ENCODE measurements at places on chromosomes 16 and 17. TPM values are rescaled to one million over a fixed set of nuclear protein-coding genes. Genes with fewer than 3 reads are reported as not detected.

The BMERB1 gene
- total RNA-seq: 80.0 TPM

The CCL1 gene
- total RNA-seq: not detected

The CCDC92B gene
- 0.51 TPM for total RNA-seq

The KRT17 gene
- 1.9 TPM for total RNA-seq

The MMP25 gene
- 0.67 TPM for total RNA-seq

The RTN4RL1 gene
- 0.80 TPM for total RNA-seq

The ABCC12 gene
- not detected for total RNA-seq

The ZNF174 gene
- total RNA-seq: 14.4 TPM

The BRIP1 gene
- total RNA-seq: 9.4 TPM

The RAPGEFL1 gene
- 6.5 TPM for total RNA-seq

The IGSF6 gene
- total RNA-seq: 0.23 TPM

The CFAP20 gene
- total RNA-seq: 25.9 TPM

The C1QTNF8 gene
- 0.39 TPM for total RNA-seq

The ST6GALNAC2 gene
- 23.0 TPM for total RNA-seq

The CPHXL2 gene
- total RNA-seq: not detected

The ESRP2 gene
- total RNA-seq: 27.0 TPM

- no peak for DNase-seq
Observed at GRCh38 chr16:58110571-58111301, 18.4 kb downstream of the CFAP20 start.

DNA sequence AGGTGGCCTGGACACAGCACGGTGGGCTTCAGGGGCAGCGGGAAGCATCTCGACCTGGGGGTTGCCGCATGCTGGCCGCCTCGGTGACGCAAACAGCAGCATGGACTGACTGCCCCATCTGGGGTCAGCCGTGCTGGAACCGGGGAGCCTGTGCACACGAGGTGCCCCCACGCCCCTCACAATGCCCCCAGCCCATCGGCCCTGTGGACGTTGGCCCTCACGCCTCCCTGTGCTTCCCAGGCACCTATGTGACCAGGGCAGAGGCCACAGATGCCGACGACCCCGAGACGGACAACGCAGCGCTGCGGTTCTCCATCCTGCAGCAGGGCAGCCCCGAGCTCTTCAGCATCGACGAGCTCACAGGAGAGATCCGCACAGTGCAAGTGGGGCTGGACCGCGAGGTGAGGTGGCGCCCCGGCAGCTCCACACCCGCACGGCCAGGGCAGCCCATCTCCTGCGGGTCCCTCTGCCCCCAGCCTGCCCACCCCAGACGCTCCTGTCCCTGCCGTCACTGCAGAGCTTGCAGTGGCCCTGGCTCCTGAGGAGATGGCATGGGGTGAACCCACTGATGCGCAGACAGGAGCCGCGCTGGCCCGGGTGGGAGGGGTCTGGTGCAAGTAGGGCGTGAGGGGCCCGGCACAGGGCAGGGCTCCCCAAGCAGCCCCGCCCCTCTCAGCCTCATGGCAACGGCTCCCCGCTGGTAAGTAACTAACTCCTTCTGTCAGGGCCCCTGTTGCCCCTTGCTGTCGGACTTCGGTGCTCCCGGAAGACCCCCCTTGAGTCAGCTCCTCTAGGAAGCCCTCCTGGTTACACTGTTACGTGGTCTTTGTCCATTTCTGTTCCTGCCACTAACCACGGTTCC, 13.6 kb downstream of the CDH15 start:
- DNase-seq: no peak

- no peak for DNase-seq
Observed at GRCh38 chr17:13634021-13634420, 32.3 kb upstream of the HS3ST3A1 start.

DNA sequence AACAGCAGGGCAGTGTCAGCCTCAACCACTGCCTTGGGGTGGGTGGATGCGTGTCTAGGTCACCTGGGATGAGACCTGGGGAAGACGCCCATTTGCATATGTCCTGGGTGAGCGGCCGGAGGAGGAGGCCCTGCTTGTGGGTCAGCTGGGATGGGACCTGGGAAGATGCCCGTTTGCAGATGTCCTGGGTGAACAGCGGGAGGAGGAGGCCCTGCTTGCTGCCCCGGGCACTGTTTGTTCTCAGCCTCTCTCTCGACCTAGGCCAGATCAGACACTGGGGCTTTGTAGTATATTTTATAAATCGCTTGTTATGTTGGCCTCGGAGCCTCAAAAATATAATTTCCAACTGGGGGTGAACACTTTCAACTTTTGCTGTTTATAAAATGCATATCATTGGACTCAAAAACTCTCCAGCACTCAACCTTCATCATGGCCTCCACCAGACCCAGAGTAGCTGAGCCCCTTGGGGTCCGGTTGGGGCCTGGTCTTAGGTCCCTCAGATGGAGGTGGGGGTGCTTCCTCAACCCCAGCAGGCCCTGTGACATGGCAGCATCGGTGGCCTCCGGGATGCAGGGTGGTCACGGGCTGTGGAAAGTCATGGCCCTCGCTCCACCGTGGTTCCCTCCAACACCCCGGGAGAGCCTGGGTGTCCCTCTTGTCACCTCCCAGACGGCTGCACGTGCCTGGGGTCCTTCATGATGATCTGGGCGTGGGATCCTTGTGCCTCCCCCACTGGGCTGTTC, 17.3 kb downstream of the DBNDD1 start:
- no peak for DNase-seq

DNA sequence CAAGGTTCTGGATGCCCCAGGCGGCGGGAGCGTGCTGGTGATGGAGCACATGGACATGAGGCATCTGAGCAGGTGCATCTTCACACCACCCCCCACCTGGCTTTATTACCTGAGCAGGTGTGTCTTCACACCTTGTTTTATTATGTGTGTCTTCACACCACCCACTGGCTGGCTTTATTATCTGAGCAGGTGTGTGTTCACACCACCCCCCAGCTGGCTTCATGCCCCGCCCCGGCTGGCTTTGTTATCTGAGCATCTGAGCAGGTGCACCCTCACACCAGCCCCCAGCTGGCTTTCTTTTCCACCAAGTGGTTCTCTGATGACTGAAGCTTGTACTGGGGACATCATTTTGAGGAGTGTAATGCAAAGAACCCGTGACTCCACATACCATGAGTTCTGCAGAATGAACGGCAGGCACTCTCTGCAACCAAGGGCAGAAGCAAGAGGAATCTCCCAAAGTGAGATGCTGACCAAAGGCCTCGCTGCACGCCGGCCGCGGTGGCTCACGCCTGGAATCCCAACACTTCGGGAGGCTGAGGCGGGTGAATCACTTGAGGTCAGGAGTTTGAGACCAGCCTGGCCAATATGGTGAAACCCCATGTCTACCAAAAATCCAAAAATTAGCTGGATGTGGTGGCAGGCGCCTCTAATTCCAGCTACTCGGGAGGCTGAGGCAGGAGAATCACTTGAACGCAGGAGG, 2.6 kb downstream of the FN3KRP start:
- DNase-seq: no peak

- DNase-seq: no peak
Observed at GRCh38 chr16:27703121-27703520, 153.2 kb downstream of the KATNIP start.

DNA sequence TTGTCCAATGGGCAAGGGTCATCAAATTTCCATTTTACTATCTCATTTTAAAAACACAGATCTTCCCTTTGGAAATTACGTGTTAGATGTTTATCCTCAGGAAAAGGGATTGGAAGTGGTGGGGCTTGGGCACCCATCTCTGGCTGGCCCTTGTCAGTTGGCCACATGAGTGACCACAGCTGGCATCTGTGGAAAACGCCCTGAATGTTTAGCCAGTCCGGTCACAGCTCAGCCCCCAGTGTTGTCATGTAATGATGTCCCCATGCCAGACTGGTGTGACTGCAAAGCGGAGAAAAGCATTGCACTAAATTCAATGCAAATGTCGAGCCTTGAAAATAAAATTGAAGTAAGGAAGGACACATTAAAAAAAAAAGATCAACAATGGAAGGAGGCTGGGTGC, 53.0 kb downstream of the TMC6 start:
- no peak for DNase-seq

DNA sequence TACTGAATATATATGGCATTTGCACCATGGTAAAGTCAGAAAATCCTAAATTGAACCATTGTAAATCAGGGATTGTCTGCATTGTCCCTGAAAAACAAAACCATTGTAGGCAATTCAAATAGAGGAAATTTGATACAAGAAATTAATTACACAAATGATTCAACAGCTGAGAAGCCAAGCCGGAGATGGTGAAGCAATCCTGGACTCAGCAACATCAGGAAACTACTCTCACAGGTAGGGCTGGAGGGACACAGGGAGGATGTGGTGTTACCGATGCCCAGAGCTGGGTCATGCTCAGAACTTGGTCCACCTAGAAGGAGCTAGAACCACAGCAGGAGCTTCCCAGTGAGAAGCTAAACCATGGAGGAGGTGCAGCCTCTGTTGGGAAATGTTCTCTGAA, 18.5 kb upstream of the SCNN1B start:
- no peak for DNase-seq

DNA sequence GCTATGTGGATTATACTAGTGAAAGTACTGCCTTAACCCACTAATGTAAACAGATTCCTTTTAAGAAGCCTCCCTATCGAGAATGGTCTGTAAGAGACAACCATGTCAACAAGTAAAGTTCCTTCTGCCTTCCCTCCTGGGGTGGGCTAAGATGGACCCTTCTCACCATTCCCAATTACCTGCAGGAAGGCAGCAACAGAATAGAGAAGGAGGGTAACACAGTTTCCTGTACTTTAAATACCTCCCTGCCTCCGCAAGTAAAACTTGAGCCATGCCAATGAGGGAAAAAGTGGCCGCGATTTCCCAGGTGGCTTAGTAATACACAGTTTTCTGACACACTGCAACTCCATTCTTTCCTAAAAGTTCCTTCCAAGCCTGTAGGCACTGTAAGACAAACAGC, 45.2 kb downstream of the TOX3 start:
- DNase-seq: no peak

DNA sequence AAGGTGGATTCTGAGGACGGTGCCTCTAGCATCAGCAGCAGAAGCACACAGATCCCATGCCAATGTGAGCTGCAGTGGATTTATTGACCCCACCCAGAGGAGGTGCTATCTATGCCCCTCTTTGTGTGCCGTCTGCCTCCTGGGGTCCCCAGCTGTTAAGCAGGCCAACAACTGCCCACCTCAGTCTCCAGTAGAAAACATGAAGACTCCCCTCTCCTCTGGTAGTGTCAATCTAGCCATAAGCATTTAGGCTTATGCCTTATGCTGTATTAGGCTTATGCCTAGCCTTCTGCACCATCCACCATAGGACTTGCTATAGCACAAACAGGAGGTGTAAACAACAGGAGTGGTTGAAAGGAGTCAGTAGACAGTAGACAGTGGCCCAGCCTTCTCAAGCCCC, 417.9 kb upstream of the C16orf82 start:
- DNase-seq: no peak

DNA sequence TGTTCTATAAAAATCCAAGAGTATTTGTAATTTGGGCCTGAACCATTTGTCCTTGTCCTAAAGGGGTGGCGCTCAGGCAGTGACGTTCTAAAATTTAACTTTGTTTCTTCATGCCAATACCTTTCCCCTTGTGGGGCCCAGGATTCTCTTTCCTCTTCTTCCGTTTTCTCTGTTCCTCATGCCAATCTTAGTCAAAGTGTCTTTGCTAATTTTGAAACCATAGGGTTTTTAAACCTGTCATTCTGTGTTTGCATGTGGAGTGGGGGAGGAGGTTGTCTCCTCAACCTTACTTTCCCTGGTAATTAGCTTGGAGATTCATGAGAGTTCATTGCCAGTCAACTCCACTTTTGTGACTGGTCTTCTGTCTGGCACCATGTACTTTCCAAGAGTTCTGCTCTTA, 337.1 kb downstream of the MAF start:
- DNase-seq: no peak

- no peak for DNase-seq
Observed at GRCh38 chr16:70573451-70574121, 50.0 kb downstream of the SF3B3 start.

GRCh38 chr17:45775148-45775547, 9.0 kb upstream of the CRHR1 start:
- no peak for DNase-seq

- no peak for DNase-seq
Observed at GRCh38 chr16:1530349-1530882, 3.0 kb upstream of the TMEM204 start.

- DNase-seq: no peak
Observed at GRCh38 chr17:67434061-67434525, 57.0 kb downstream of the PITPNC1 start.

- no peak for DNase-seq
Observed at GRCh38 chr16:11816123-11816522, 19.1 kb upstream of the ZC3H7A start.

- no peak for DNase-seq
Observed at GRCh38 chr17:9021992-9022572, 772 bp downstream of the NTN1 start.

GRCh38 chr17:73757420-73757819, 113.2 kb upstream of the SDK2 start:
- no peak for DNase-seq

- no peak for DNase-seq
Observed at GRCh38 chr16:22622703-22623102, 112.0 kb downstream of the NPIPB5 start.

- no peak for DNase-seq
Observed at GRCh38 chr17:80668375-80669148, 123.9 kb downstream of the RPTOR start.

GRCh38 chr17:81241648-81242420, 2.7 kb downstream of the NDUFAF8 start:
- no peak for DNase-seq

GRCh38 chr17:81888988-81889595, 2.3 kb downstream of the ALYREF start:
- no peak for DNase-seq

GRCh38 chr17:7407485-7408251, at the start of gene NLGN2:
Gene NLGN2, plus strand, starts transcription at chr17:7407845. Its CDS starts 411 bp downstream, at chr17:7408256.
- no peak for DNase-seq

- DNase-seq: peak; percentile 63
Observed at GRCh38 chr16:68800257-68800875, 43.0 kb upstream of the TANGO6 start.

DNA sequence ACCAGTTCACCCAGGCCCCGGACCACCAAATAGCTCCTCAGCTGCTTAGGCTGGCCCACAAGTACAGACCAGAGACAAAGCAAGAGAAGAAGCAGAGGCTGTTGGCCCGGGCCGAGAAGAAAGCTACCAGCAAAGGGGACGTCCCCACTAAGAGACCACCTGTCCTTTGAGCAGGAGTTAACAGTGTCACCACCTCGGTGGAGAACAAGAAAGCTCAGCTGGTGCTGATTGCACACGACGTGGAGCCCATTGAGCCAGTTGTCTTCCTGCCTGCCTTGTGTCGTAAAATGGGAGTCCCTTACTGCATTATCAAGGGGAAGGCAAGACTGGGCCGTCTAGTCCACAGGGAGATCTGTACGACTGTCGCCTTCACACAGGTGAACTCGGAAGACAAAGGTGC, 15.4 kb downstream of the FOXF1 start:
- DNase-seq: no peak

- no peak for DNase-seq
Observed at GRCh38 chr16:2977440-2977839, 2.8 kb downstream of the PKMYT1 start.

Data from Panc1 (cell line).